ENCODE measurements at places on chromosomes 2 and 18.

DNA sequence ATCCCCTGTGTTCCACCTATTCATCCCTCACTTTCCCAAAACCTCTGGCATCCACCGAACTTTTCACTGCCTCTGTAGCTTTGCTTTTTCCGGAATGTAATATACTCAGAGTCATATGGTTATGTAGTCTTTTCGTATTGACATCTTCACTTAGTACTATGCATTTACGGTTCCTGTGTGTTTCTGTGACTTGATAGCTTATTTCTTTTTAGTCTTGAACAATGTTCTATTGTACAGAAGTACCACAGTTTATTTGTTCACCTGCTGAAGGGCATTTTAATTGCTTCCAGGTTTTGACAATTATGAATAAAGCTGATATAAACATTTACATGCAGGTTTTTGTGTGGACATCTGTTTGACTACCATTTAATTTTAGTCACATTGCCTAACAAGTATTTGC is 154.7 kb upstream of the DOK6 start:
- no peak for DNase-seq
- H3K27ac ChIP-seq: no peak overlapping the region
- no peak overlapping the region for H3K4me3 ChIP-seq
- H3K36me3 ChIP-seq: no peaks in the 10 kb centered on the region
- H3K27me3 ChIP-seq: no peaks in the 10 kb centered on the region
- no peaks in the 10 kb centered on the region for H3K4me1 ChIP-seq

- H3K4me3 ChIP-seq: no peak overlapping the region
- H3K4me1 ChIP-seq: peaks cover 7% of the 10 kb centered on the region
- DNase-seq: no peak
- no peak overlapping the region for H3K27ac ChIP-seq
- no peaks in the 10 kb centered on the region for H3K36me3 ChIP-seq
Measured at GRCh38 chr2:55408918-55409868, 10.5 kb downstream of the CCDC88A start.

- no peaks in the 10 kb centered on the region for H3K36me3 ChIP-seq
- no peaks in the 10 kb centered on the region for H3K27me3 ChIP-seq
- H3K4me3 ChIP-seq: no peak overlapping the region
Measured at GRCh38 chr2:96680561-96681141, 38.1 kb downstream of the FER1L5 start.

DNA sequence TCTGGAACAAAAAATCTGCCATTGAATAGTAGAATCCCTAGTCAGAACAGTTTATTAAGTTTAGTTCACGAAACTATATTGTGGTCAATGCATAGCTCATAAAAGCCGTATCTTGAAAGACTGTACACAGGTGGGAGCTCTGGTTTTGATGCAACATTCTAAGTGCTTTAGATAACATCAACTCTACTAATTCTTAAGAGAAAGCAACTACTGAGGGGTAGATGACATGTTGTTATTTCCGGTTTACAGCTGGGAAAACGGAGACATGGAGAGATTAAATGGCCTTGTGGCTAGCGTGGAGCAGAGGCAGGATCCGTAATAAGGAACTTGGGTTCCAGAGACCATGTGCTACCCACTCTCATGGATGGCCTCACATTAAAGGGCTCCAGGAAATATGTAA is 4.2 kb upstream of the ITGA6 start:
- no peak overlapping the region for H3K27ac ChIP-seq
- peaks cover 5% of the 10 kb centered on the region for H3K27me3 ChIP-seq
- no peak overlapping the region for H3K4me3 ChIP-seq
- no peaks in the 10 kb centered on the region for H3K36me3 ChIP-seq
- H3K4me1 ChIP-seq: no peaks in the 10 kb centered on the region
- no peak for DNase-seq

GRCh38 chr18:35158728-35159450 is 81.9 kb upstream of the ZNF397 start:
- DNase-seq: no peak
- no peaks in the 10 kb centered on the region for H3K27me3 ChIP-seq
- no peaks in the 10 kb centered on the region for H3K36me3 ChIP-seq
- no peak overlapping the region for H3K27ac ChIP-seq
- no peak overlapping the region for H3K4me3 ChIP-seq
- peaks cover 9% of the 10 kb centered on the region for H3K4me1 ChIP-seq

- H3K27me3 ChIP-seq: no peaks in the 10 kb centered on the region
- no peaks in the 10 kb centered on the region for H3K36me3 ChIP-seq
- H3K4me3 ChIP-seq: no peak overlapping the region
Measured at GRCh38 chr2:142307086-142307485, 176.3 kb upstream of the LRP1B start.
